Uterine smooth muscle cell (primary cell): ENCODE measurements at places on chromosomes 5 and 9. TPM values are rescaled to one million over a fixed set of nuclear protein-coding genes. Genes with fewer than 3 reads are reported as not detected.

Gene SPATA31D4
- total RNA-seq, result under 0.01 TPM in 1 of 2 replicates, not detected in the other

Gene ADAMTS12
- 13.5 and 15.1 TPM in 2 replicates for total RNA-seq

Gene KCNIP1
- total RNA-seq, result not detected in 2 replicates

Gene TAS2R1
- total RNA-seq, result not detected in 2 replicates

Gene NDFIP1
- 58.1 and 60.4 TPM in 2 replicates for total RNA-seq

Gene ALDH1A1
- total RNA-seq, result 69.4 and 232 TPM in 2 replicates

Gene SPATA31C1
- total RNA-seq, result not detected in 2 replicates

Gene FAM81B
- total RNA-seq, result not detected in 2 replicates

Gene ZNF366
- under 0.01 TPM in 1 of 2 replicates, not detected in the other for total RNA-seq

Gene CCDC127
- 5.4 and 5.5 TPM in 2 replicates for total RNA-seq

Gene OR1Q1
- total RNA-seq, result not detected in 2 replicates

Gene ACSL6
- 0.11 TPM in 1 of 2 replicates, not detected in the other for total RNA-seq

Gene GLRA1
- not detected in 2 replicates for total RNA-seq

Gene INSYN2B
- 11.2 and 15.3 TPM in 2 replicates for total RNA-seq

Gene CARD6
- total RNA-seq, result 5.9 and 7.4 TPM in 2 replicates

Gene IRX2
- under 0.01 and 0.11 TPM in 2 replicates for total RNA-seq

Gene CDKN2B
- 12.0 and 24.9 TPM in 2 replicates for total RNA-seq

Gene SPINK6
- not detected in 2 replicates for total RNA-seq

Gene LCNL1
- 0.66 and 6.4 TPM in 2 replicates for total RNA-seq

Gene F12
- total RNA-seq, result 0.22 and 0.50 TPM in 2 replicates

Gene AK3
- 41.5 and 53.7 TPM in 2 replicates for total RNA-seq

Gene PLPP7
- 7.9 and 10.2 TPM in 2 replicates for total RNA-seq

Gene SURF1
- 21.5 and 25.6 TPM in 2 replicates for total RNA-seq

Gene NUTM2G
- total RNA-seq, result not detected in 2 replicates

Gene BASP1
- total RNA-seq, result 128 and 163 TPM in 2 replicates

Gene SLC6A19
- not detected in 2 replicates for total RNA-seq
